Upper lobe of left lung (tissue), 6 donors: ENCODE measurements at places on chromosomes 6 and 20. TPM values are rescaled to one million over a fixed set of nuclear protein-coding genes. Genes with fewer than 3 reads are reported as not detected.

The LY6G6C gene
- not detected for total RNA-seq

The ZNF391 gene
- total RNA-seq = 4.2 TPM

The SYTL3 gene
- 22.0 TPM for total RNA-seq

DNA sequence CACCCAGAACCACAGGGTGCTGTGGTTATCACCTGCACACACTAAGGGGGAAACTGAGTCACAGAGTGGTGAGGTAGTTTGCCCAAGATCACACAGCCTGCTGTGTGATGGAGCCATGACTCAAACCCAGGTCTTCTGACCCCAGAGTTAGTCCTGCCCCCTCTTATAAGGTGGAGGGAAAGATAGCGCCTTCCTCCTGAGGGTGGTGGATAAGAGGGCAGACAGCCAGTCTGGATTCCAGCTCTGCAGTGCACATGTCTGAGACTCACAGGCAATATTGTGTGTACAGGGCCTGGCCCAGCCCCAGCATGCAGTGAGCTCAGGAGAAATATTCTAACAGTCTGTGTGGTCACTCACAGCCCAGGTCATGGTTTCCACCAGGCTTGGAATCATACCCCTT, 393.7 kb downstream of the CDH4 start:
- no peak overlapping the region for H3K27ac ChIP-seq
- H3K4me3 ChIP-seq = no peak overlapping the region
- no peak for DNase-seq
- no peaks in the 10 kb centered on the region for H3K4me1 ChIP-seq
- no peaks in the 10 kb centered on the region for H3K27me3 ChIP-seq
- no peaks in the 10 kb centered on the region for H3K36me3 ChIP-seq

GRCh38 chr6:157723376-157723775, 99.7 kb upstream of the SNX9 start:
- no peak for DNase-seq
- no peaks in the 10 kb centered on the region for H3K27me3 ChIP-seq
- no peaks in the 10 kb centered on the region for H3K36me3 ChIP-seq
- H3K4me3 ChIP-seq = no peak overlapping the region
- H3K4me1 ChIP-seq = no peaks in the 10 kb centered on the region

- peaks cover 49% of the 10 kb centered on the region for H3K36me3 ChIP-seq
- no peak overlapping the region for H3K4me3 ChIP-seq
- no peaks in the 10 kb centered on the region for H3K4me1 ChIP-seq
- H3K27me3 ChIP-seq = no peaks in the 10 kb centered on the region
These were observed 12.9 kb downstream of the ZNF335 start for GRCh38 chr20:45959126-45959525.

DNA sequence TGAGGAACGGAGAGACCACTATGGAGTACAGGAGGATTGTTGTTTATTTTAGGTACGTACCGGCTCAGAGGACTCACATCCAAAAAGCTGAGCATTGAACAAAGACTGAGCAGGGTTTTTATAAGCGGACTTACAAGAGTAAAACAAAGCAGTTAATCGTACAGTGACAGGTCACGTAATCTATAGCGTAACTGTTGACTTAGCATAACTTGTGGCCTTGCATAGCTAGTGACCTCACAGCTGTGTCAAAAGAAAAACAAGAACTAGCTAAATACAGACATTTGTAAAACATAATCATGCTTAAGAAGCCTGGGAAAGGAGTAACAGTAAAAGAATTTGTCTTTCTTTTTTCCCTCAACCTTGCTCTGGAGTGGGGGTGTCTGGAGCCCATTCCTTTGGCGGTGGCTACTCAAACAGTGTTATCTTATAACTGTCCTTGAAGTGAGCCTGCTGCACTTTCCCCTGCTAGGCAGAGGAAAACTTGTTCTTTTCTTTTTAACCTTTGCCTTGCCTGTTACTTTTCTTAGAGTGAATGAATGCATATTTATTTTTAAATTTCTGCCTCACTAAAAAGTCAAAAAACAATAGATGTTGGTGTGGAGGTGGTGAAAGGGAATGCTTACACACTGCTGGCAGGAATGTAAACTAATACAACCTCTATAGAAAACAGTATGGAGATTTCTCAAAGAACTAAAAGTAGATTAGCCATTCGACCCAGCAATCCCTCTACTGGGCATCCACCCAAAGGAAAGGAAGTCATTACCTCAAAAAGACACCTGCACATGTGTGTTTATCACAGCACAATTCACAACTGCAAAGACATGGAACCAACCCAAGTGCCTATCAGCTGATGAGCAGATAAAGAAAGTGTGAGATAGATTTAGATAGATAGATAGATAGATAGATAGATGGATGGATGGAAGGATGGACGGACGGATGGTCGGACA, 109.0 kb downstream of the TAF4 start:
- H3K27ac ChIP-seq = no peak overlapping the region
- no peaks in the 10 kb centered on the region for H3K4me1 ChIP-seq
- no peak for DNase-seq
- no peaks in the 10 kb centered on the region for H3K36me3 ChIP-seq

DNA sequence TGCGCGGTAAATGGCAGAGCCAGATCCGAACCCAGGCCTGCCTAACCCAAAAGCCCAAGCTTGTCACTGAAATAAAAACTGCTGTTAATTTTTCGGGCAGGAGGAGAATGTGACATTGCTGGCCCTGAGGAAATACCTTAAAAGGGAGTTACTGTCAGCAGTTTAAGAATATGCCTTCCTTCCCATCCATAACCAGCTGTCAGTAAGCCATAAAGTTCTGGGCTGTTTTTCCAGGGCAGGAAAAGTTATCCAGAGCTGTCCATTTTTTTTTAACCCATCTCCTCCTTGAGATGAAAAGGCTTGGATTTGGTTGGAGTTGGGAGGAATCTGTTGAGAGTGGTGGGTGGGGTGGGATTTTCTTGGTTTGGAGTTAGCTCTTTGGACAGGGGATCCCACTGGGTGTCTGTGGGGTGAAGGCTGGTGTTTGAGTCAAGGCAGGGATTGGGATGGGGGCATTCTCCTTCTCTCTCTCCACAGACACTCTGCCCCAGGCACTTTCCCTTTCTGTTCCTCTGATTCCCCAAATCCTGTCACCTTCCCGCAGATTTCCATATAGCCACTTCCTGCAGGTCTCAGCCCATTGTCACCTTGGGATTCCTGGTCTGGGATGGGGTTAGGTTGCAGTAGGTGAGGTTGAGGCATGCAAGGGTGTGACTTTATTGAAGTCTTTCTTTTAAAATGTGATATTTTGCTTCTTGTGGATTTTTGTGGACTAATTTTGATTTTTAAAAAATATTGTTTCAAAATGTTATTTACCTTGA, 4.3 kb upstream of the KCNG1 start:
- H3K4me1 ChIP-seq = peaks cover 17% of the 10 kb centered on the region
- H3K27me3 ChIP-seq = peaks cover 18% of the 10 kb centered on the region
- no peak overlapping the region for H3K4me3 ChIP-seq
- H3K27ac ChIP-seq = no peak overlapping the region
- H3K36me3 ChIP-seq = no peaks in the 10 kb centered on the region

- H3K4me3 ChIP-seq = no peak overlapping the region
- no peaks in the 10 kb centered on the region for H3K27me3 ChIP-seq
These were observed 421.8 kb upstream of the SOX4 start for GRCh38 chr6:21171801-21172200.
